ENCODE measurements at places on chromosomes 7 and 10.

DNA sequence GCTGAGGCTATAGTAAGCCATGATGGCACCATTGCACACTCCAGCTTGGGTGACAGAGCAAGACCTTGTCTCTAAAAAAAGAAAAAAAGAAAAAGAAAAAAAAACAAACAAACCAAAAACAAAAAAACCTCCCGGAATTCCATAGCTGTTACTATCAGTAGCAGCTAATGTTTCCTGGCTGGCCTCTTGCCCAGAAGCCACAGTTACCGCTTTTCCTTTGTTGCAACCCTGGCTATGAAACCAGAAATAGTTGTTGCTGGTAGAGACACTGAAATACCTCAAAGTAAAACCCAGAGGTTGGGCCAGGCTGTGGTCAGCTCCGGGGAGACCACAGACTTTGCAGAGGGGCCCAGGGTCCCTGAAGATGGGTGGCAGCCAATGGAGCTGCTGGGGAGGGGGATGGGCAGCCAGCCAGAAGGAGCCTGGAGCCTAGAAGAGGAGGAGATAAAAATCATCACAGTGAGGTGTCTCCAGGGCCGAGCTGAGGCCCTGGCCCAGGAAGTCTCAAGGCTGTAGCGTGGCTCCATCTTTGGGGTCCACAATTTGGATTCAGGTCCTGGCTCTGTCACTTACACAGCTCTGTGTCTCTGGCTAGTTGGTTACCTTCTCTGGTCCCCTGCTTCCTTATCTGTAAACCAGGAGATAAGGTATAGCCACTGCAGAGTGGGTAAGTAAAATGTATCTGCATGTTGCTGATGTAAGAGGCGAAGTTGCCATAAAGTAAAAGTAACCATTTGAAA is 3.4 kb upstream of the CHST12 start:
- DNase-seq, result no peak

GRCh38 chr10:72323771-72324191 is 30.9 kb downstream of the DNAJB12 start:
- no peak for DNase-seq

DNA sequence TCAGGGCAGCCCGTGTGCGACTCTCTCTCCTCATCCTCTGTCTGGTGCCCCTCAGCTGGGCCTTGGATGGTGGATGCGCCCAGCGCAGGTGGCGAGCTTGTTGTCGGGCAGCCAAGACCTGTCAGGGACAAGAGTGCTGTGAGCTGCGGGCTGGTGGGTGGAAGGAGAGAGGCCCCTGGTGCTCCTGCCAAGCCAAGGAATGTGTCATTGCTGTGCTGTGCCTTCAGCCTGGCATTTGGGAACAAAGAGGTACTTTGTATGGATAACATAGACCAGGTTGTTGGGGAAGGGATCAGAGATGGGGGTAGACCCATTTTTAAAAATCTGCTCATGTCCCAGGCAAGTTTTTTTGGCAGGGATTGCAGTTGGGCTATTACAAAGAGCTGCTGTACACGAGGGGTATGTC is 120.9 kb downstream of the PKD1L1 start:
- no peak for DNase-seq

DNA sequence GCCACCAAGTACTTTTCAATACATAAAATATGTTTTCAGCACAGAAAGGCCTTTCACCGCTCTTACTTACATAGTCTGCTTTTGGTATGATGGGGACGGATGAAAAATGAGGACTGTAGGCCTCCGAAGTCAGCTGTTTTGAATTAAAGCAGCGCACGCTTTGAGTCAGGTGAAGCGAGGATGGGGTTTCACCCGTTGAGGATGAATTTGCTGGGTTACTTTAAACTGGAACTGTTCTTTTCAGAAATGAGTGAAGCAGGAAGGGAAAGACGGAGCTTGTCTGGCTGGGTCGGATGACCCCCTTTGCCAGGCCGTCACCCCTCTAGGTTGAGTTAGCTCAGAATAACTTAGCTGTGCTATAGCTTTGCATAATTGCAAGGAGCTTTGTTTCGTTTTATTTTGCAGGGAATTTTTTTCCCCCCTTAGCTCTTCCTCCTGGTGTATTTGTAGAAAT is 40.0 kb downstream of the CUX1 start:
- no peak for DNase-seq

DNA sequence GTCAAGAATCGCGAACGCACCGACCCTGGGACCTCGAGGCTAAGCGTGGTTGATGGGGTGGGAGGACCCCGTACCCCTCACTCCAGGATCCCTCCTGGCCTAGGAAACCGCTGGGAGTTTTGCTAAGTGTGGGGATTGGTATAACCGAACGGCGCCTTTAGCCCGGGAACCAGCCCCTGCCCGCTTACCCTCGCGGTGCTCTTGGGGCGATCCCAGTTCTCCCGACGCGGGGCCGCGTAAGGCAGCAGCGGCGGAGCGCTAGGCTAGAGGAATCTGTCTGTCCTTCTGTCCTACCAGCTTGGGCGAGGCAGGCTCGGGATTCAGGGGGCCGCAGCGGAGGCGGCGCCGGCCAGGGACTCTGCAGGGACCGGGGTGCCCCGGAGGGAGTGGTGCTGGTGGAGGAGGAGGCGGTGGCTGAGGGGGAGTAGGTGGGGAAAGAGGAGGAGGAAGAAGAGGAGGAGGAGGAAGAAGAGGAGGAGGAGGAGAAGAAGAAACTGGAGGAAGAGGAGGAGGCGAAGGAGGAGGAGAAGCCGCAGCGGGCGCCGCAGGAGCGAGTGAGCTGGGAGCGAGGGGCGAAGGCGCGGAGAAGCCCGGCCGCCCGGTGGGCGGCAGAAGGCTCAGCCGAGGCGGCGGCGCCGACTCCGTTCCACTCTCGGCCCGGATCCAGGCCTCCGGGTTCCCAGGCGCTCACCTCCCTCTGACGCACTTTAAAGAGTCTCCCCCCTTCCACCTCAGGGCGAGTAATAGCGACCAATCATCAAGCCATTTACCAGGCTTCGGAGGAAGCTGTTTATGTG is 439 bp upstream of the EMX2 start:
- DNase-seq, result no peak

DNA sequence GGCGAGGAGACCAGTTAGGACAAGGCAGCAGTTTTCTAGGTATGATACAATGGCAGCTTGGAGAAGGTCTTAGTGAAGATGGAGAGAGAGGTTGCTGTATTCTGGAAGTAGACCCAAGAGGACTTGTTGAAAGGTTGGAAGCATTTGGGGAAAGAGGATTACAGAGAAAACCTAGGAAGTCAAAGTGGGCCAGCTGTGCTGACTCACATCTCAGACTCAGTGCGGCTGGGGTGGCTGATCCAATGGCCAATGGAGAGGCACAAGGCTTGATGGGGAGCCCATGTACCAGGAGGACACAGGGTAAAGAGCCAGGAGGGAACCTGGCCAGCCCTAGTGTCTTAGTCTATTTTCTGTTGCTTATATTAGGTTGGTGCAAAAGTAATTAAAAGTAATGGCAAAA is 194.5 kb upstream of the GALNT17 start:
- no peak for DNase-seq

- no peak for DNase-seq
Observed at GRCh38 chr7:101626758-101627157, 2.3 kb downstream of the MYL10 start.

- no peak for DNase-seq
Observed at GRCh38 chr10:52682766-52683165, 89.8 kb downstream of the MBL2 start.

DNA sequence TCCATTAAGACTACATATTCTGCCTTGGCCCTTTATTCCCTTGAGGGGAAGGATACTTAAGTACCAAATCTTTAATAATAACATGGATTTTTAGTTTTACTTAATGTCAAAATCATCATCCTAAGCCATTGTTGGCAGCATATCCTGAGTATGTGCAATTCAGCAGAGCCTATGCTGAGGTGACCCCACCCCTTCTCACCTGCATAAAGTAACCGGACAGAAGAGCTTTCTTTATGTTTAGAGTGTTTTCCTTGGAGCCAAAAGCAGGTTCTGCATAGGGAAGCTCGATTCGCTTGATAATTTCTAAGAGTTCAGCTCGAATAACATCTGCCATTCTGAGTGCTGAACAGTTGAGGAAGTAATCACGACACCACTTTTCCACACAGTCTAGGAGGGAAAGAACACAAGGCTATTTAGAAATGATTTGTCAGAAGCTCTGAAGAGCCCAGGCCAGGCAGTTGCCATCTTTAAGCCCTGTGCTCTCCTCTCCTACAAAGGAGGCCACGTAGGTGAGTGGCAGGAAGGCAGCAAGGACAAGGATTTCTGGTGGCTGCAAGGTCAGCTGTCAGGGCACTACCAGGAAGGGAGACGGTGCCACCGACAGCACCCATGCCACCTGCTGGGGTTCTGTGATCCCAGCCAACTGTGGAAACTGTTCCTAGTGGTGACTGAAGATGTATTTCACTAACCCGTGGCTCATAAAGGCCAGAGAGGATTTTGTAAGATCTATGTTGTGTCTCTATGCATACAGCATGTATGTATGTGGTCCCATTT is 15.6 kb downstream of the BCCIP start:
- no peak for DNase-seq

DNA sequence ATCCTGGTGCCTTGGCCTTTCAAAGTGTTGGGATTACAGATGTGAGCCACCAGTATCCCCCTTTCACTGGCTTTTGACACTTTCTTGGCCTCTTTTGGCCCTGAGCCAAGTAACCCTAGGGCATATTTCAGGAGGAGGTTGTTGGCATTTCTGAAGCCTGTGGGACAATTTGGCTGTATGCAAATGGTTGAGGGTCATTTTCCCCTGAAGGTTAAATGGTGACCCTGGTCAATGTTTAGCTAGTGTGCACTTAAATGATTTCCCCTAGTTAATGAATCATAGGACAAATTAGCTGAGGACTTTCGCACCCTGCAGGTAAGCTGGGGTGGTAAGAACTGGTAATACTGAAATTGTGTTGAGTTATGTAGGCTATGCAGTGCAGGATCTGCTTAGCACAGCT is 660.5 kb downstream of the LRMDA start:
- no peak for DNase-seq

GRCh38 chr10:17004801-17005380 is 124.7 kb downstream of the CUBN start:
- DNase-seq, result no peak

GRCh38 chr10:33095867-33096815 is 138.1 kb upstream of the ITGB1 start:
- DNase-seq, result no peak

- no peak for DNase-seq
Observed at GRCh38 chr7:81327468-81328266, 408.8 kb upstream of the SEMA3C start.

DNA sequence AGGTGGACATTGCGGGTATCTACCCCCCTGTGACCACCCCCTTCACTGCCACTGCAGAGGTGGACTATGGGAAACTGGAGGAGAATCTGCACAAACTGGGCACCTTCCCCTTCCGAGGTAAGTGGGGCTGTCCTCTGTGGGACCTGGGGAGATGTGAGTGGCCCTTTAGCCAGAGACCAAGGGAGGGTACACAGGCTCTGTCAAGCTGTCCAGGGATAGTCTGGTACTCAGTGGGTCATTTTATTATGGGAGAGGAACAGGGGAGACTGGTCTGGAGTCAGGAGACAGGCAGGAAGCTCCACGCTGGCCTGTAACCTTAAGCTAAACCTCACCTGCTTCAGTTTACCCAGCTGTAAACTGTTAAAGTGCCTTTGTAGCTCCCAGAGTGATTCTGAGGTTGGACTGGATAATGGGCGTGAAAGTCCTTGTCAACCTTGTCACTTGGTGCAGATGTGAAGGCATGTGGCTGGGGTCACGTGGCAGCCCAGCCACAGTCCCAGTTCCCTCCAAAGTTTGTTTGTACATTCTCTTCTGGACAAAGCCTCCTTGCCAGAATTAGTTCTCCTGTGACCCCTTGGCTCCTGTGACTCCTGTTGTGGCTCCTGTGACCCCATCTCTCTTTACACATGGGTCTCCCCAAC is 729 bp downstream of the HOGA1 start:
- no peak for DNase-seq

DNA sequence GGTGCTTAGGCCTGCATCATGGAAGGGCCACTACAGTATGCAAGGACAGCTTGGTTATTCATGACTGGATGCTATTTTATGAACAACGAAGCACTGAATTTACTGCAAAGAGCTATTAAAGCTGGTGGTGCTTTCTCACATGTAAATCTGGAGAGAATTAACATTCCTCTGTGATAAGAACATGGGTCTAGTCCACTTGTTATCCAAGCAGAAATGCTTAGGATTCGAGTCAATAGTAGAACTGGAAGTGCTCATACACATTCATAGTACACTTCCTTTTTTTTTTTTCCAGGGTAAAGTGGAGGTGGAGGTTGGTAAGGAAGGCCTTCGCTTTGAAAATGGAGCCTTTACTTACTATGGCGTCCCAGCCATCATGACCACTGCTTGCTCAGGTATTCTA is 35.0 kb downstream of the CNNM1 start:
- no peak for DNase-seq

GRCh38 chr10:76133597-76134255 is 702.3 kb downstream of the LRMDA start:
- DNase-seq, result no peak

DNA sequence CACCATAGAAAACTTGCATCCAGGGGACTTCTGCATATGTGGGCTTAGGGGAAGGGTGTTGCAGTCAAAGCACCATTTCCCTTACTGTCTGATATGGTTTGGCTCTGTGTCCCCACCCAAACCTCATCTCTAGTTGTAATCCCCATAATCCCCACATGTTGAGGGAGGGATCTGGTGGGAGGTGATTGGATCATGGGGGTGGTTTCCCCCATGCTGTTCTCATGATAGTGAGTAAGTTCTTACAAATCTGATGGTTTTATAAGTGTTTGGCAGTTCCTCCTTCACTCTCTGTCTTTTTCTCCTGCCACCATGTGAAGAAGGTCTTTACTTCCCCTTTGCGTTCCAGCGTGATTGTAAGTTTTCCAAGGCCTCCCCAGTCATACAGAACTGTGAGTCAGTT is 177.4 kb downstream of the ADK start:
- DNase-seq, result no peak

DNA sequence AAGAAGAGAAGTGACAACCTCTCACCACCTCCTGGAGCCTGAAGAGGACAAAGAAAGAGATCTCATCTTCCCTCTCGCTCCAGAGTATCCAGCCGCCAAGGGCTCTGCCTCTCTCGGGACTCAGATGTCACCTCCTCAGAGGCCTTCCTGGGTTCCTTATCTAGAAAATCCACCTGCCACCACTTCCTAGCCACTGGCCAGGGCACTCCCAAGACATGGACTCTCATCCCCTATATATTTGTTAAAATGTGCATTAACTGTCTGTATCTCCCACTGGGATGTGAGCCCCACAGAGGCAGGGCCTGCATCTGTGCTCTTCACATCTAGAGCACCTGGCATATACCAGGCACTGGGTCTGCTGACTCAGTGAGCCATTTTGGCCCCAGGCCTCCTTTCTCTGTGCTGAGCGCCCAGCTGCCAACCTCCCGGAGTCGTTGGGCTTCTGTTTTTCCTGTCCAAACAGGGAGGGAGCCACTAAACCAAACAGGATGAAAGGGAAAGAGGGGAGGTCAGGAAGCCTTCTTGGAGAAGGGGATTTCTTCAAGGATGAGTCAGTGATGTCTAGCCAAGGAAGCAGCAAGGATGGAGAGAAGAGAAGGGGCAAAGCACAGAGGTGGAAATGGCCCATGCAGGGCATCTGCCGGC is 58.9 kb downstream of the KCNMA1 start:
- DNase-seq, result no peak

GRCh38 chr10:59991117-59991516 is 84.8 kb upstream of the CCDC6 start:
- no peak for DNase-seq

All from effector CD8-positive, alpha-beta T cell (primary cell).